ENCODE measurements at places on chromosomes 3 and 15. TPM values are rescaled to one million over a fixed set of nuclear protein-coding genes. Genes with fewer than 3 reads are reported as not detected.

Gene ARPP19
- 147 TPM for total RNA-seq

DNA sequence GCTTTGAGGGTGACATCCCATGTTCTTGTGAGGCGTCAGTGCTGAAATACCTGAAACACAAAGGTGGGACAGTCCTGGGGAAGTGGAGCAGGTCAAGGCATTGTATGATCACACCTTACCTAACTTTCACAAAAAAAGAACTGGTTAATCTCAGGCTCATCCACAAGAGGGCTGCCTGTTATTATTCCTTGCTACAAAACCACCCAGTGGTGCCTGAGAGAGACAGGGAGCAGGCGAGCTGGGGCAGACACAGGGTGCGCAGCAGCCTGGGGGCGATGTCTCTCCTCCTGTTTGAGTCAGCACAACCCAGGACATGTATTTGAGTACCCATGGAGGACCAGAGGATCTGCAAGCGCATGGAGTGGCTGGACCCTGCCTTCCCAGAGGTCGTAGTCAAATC, 316.8 kb upstream of the ATP10A start:
- H3K4me1 ChIP-seq = no peaks in the 10 kb centered on the region
- no peaks in the 10 kb centered on the region for H3K27me3 ChIP-seq
- no peak overlapping the region for H3K27ac ChIP-seq
- no peak overlapping the region for H3K4me3 ChIP-seq
- H3K36me3 ChIP-seq = no peaks in the 10 kb centered on the region
- DNase-seq = no peak

Gene UBAP1L
- 19.9 TPM for total RNA-seq

Gene CD200R1
- total RNA-seq = 4.4 TPM

DNA sequence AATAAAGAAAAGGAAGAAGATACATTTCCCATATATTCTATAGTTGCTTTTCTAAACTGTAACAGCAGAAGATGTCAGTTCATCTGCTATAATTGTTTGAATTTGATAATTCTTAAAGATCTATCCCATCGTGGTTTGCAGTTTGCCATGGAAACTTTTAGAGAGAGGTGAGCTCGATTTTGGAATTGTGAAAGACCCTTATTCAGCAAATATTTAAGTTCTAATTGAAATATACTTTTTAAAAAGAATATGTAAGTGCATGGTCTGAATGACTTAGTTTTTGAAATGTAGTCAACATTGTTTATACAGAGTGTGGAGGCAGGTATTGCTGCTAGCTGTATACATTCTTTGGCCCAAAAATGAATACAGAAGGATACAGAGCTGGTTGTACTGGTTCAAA, 127.7 kb downstream of the PDE8A start:
- H3K27ac ChIP-seq = no peak overlapping the region
- H3K4me3 ChIP-seq = no peak overlapping the region
- H3K36me3 ChIP-seq = no peaks in the 10 kb centered on the region
- no peak for DNase-seq
- H3K27me3 ChIP-seq = no peaks in the 10 kb centered on the region

Gene C3orf22
- total RNA-seq = not detected

DNA sequence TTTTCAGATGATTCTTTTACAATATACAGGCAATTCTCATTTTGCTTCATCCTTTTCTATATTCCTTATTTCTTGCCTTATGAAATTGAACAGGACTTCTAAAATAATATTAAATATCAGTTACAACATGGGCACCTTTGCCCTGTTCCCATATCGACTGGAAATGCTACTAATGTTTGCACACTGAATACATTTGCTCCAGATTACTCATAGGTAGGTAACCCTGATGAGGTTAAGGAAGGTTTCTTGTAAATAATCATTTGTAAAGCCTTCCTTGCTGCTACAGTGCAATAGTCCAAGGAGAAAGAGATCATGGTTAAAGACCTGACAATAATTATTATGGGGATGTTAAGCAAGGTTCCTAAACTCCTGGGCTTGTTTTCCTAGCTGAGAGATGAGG, 175.5 kb downstream of the ADAMTS17 start:
- H3K4me3 ChIP-seq = no peak overlapping the region
- DNase-seq = no peak
- H3K4me1 ChIP-seq = no peaks in the 10 kb centered on the region
- no peaks in the 10 kb centered on the region for H3K27me3 ChIP-seq
- H3K36me3 ChIP-seq = no peaks in the 10 kb centered on the region

Gene GABRA5
- not detected for total RNA-seq

- no peaks in the 10 kb centered on the region for H3K4me1 ChIP-seq
- H3K27ac ChIP-seq = no peak overlapping the region
- DNase-seq = no peak
- no peaks in the 10 kb centered on the region for H3K36me3 ChIP-seq
- no peak overlapping the region for H3K4me3 ChIP-seq
Measured at GRCh38 chr3:141643391-141643790, 94.7 kb upstream of the RNF7 start.

DNA sequence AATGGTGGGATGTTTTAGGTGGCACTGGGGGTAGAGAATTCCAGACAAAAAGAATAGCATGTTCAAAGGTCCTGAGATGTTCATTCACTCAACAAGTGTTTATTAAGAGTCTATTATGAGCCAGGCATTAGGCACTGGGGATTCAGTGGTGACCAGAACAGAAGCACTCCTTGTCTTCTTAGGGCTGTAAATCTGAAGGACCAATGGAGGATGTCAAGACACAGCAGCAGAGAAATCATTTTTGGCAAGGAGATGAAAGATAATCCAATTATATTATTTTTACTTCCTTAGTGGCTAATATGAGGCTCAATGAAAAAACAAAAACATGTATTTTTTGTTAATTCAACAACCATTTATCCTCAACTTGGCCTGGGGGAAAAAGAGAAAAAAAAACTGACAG, 218.5 kb downstream of the SLC9A9 start:
- H3K27me3 ChIP-seq = no peaks in the 10 kb centered on the region
- H3K4me3 ChIP-seq = no peak overlapping the region
- H3K36me3 ChIP-seq = no peaks in the 10 kb centered on the region
- DNase-seq = no peak

DNA sequence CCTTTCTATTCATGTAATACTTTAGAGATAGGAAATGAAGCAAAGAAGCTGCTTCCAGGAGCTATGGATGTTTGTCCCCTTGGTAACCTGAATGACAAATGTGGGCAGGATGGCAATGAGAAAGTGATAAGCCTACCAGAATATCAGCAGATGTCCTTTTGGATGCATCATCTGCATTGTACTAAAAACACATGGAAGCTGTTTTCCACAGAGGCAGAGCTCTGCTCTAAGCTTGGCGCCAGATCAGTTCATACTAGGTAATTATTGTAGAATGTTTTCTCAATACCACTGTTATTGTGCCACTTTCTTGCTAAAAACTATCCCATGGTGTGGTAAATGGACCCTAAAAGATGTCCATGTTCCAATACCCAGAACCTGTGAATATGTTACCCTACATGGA, 100.2 kb downstream of the DTWD1 start:
- no peak overlapping the region for H3K4me3 ChIP-seq
- H3K27ac ChIP-seq = no peak overlapping the region
- no peaks in the 10 kb centered on the region for H3K4me1 ChIP-seq
- no peak for DNase-seq

GRCh38 chr15:49154799-49155109, 645 bp downstream of the COPS2 start:
- H3K27ac ChIP-seq = peak overlapping the region; percentile 92
- H3K4me1 ChIP-seq = peaks cover 25% of the 10 kb centered on the region
- no peaks in the 10 kb centered on the region for H3K27me3 ChIP-seq
- no peaks in the 10 kb centered on the region for H3K36me3 ChIP-seq

Gene ZNF717
- total RNA-seq = 21.2 TPM

GRCh38 chr15:95468820-95469219, 861.7 kb upstream of the NR2F2 start:
- DNase-seq = no peak
- no peaks in the 10 kb centered on the region for H3K36me3 ChIP-seq
- H3K27me3 ChIP-seq = no peaks in the 10 kb centered on the region
- no peaks in the 10 kb centered on the region for H3K4me1 ChIP-seq
- H3K4me3 ChIP-seq = no peak overlapping the region

DNA sequence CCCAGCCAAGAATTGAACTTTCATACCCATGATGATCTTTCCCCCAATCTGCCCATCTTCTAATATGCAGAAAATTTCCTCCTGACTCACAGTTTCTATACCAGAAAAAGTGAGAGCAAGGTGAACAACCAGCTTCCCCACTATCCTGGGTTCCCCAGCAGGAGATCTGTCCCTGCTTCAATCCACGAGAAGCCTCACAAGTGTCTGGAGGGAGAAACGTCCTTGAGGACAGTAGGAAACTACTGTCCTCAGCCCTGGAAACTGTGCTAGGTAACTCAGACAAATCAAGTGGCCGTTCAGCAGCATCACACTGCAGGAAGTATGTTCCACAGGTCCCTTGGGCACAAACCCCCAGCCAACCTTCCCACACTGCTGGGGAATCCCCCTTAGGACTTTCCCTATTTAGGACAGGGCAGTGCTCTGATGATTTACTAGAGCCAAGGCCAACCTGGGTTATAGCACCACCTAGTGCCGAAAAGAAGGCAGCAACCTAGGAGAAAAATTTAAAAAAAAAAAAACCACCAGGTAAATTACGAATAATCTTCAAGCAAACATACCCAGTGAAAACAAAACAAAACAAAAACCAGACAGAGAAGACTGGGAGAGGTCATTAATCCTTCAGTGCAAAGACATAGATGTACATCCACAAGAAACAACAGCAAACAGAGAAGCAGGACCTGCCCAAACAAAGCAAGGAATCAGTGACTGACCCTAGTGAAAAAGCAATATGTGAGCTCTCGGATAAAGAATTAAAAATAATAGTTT, 36.0 kb downstream of the MORC1 start:
- H3K27me3 ChIP-seq = no peaks in the 10 kb centered on the region
- H3K36me3 ChIP-seq = no peaks in the 10 kb centered on the region
- no peaks in the 10 kb centered on the region for H3K4me1 ChIP-seq

DNA sequence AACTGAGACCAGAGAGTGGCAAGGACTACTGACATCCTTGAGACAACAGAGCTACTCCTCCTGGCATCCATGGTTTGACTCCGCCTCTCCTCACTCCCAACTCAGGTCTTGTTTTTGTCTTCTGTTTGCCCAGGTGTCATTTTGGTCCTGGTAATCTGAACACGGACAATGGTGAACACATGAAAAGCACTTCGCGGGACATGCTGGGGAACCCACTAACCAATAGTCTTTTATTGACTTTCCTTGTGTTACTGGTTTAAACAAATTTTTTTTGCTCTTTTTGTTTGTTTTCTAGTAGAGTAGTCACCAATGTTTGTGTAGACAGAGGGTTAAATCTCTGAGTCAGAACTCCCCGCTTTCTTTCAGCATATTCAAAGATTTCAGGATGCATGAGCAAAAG, 38.4 kb downstream of the LARP6 start:
- no peak for DNase-seq
- no peak overlapping the region for H3K27ac ChIP-seq
- H3K4me1 ChIP-seq = no peaks in the 10 kb centered on the region
- H3K4me3 ChIP-seq = no peak overlapping the region
- H3K36me3 ChIP-seq = no peaks in the 10 kb centered on the region
- H3K27me3 ChIP-seq = peaks cover 3% of the 10 kb centered on the region

Gene SCG5
- not detected for total RNA-seq

DNA sequence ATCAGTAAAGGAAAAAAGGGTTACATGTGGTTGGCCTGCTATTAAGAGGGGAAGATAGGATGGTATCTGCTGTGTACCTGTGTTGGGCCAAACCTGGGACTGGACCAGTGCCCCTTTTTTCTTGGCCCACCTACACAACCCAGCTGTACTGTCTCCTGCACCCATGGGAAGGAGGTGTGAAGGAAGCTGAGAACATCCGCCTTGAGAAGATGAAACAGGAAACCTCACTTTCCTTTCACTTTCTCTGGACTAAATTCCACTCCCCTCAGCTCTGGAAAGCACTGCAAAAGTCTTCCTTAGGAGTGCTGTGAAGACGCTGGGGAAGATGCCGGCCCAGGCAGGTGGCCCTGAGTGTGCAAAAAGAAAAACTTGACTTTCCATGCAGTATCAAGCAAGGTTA, 37.6 kb downstream of the LRRN1 start:
- H3K27me3 ChIP-seq = no peaks in the 10 kb centered on the region
- no peaks in the 10 kb centered on the region for H3K36me3 ChIP-seq
- no peak for DNase-seq
- no peak overlapping the region for H3K27ac ChIP-seq
- no peak overlapping the region for H3K4me3 ChIP-seq
- H3K4me1 ChIP-seq = peaks cover 4% of the 10 kb centered on the region

- H3K4me3 ChIP-seq = no peak overlapping the region
- no peak for DNase-seq
- H3K36me3 ChIP-seq = no peaks in the 10 kb centered on the region
- H3K4me1 ChIP-seq = no peaks in the 10 kb centered on the region
- no peaks in the 10 kb centered on the region for H3K27me3 ChIP-seq
- no peak overlapping the region for H3K27ac ChIP-seq
Measured at GRCh38 chr15:57827021-57827420, 120.5 kb downstream of the POLR2M start.

- no peak overlapping the region for H3K27ac ChIP-seq
- H3K36me3 ChIP-seq = no peaks in the 10 kb centered on the region
- H3K4me1 ChIP-seq = no peaks in the 10 kb centered on the region
- H3K27me3 ChIP-seq = no peaks in the 10 kb centered on the region
- no peak for DNase-seq
Measured at GRCh38 chr3:23193831-23194230, 9.3 kb upstream of the UBE2E2 start.

DNA sequence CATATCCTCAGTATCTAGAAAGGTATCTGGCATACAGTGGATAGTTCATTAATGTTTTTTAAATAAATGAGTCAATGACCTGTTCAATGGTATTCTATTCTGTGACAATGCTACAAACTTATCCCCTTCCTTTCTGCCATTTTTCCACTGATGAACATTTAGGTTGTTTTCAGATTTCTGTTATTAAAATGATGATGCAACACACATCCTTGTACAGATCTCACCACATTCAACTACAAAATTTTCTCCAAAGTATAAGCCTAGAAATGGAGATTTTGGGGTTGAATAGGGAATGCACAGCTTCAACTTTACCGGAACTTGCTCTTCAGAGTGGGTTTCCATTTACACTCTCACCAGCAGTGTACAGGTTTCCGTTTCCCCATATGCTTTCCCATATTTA, 210.2 kb downstream of the ISL2 start:
- H3K4me3 ChIP-seq = no peak overlapping the region
- no peak for DNase-seq
- H3K4me1 ChIP-seq = no peaks in the 10 kb centered on the region
- H3K27ac ChIP-seq = no peak overlapping the region
- H3K36me3 ChIP-seq = no peaks in the 10 kb centered on the region

DNA sequence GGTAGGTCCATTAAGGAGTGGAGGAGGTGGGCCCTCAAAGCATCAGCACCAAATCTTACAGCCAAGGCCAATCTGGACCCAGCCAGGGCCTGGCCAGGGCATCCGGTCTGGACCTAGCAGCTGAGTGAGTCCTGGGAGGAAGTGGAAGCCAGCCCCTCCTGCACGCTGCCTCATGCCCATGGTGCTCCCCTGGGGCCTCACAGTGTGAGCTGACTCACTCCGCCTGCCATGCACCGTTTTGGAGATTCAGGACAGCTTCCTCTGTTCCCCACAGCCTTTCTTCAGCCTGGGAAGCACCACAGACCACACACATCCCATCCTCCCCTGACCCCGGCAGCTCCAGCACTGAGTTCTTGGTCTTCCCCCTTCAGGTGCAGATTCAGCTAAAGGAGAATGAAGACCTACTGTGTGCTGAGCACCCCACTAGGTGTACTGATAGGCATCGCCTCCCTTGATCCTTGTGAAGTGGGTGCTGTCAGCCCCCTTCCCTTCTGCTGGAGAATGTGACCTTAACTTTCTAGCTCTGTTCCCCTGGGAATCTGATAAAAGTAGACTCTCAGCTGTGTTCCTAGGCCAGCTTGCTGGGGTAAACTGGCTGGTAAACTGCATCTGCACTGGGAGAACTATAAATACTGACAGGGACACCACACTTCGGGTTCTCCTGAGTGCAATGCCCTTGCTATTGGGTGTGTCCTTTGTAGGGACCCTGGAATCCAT, 36.8 kb upstream of the SEC13 start:
- no peak overlapping the region for H3K27ac ChIP-seq
- H3K4me3 ChIP-seq = no peak overlapping the region
- DNase-seq = no peak
- H3K27me3 ChIP-seq = no peaks in the 10 kb centered on the region

Gene OR5K1
- not detected for total RNA-seq

Measured in B cell (primary cell).